ENCODE measurements at places on chromosomes 2 and 18. TPM values are rescaled to one million over a fixed set of nuclear protein-coding genes. Genes with fewer than 3 reads are reported as not detected.

- no peak for DNase-seq
Measured at GRCh38 chr18:42509750-42510415, 554.8 kb downstream of the PIK3C3 start.

- DNase-seq: no peak
Measured at GRCh38 chr18:63832470-63832869, 55.0 kb upstream of the SERPINB2 start.

GRCh38 chr18:6668836-6669235 lies 60.7 kb upstream of the ARHGAP28 start:
- DNase-seq: no peak

GRCh38 chr2:65518751-65519150 lies 86.4 kb upstream of the SPRED2 start:
- DNase-seq: no peak

AGPS gene
- total RNA-seq: 60.9 TPM

CACNB4 gene
- total RNA-seq: 0.23 TPM
